Choroid plexus epithelial cell (primary cell): ENCODE measurements at places on chromosomes 6 and 20.
A peak's percentile ranks its signal among the peaks of the same experiment; 100 is the strongest.

GRCh38 chr6:168574699-168575195 is 133.8 kb downstream of the SMOC2 start:
- no peak for DNase-seq

- DNase-seq = peak; percentile 48
These were observed 1.4 kb downstream of the GFOD1 start for GRCh38 chr6:13485923-13486562.

DNA sequence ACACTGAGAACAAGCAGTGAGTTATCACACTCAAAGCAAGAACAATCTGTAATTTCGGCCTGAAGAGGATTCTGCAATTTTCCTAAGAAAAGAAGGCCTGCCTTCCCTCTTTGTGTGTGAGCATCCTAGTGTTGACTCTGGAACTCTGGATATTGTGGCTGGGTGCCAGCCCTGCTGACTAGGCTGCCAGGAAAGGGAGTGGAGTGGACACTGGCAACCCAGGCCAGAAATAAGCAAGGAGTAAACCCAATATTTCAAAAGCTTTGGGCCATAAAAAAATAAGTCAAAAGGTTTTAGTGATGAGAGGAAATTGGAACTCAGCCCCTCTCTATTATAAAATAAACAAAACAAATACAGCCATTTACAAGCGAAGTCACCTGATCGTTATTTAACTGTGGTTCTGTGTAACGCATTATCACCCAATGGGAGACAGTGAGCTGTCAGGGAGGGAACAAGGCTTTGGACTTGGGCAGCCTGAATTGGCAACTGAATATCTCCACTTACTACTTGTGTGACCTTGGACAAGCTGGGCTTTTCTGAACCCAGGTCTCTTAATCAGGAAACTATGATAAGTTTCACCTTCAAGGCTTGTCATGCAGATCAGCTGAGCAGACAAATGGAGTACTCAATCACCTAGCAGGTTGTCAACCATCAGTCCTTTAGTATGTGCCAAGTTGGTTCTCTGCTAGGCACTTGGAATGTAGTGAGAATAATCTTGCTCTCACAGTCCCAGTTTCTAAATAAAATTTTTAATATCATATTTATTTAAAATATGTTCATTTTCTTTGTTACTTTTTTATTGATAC is 196.2 kb downstream of the PAX1 start:
- DNase-seq = no peak

DNA sequence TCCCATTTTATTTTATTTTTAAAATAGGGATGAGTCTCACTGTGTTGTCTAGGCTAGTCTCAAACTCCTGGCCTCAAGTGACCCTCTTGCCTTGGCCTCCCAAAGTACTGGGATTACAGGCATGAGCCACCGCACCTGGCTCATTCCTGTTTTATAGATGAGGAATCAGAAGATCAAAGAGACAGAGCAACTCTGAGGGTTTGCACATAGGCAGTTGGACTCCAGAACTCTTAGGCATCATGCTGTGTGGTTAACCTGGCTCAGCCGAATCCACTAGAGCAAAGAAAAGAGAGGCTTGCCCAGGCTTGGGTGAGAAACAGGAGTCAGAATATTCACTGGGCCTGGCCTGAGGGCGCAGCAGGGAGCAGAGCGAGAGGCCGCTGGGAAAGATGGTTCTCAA is 9.4 kb downstream of the MYH7B start:
- DNase-seq = no peak

DNA sequence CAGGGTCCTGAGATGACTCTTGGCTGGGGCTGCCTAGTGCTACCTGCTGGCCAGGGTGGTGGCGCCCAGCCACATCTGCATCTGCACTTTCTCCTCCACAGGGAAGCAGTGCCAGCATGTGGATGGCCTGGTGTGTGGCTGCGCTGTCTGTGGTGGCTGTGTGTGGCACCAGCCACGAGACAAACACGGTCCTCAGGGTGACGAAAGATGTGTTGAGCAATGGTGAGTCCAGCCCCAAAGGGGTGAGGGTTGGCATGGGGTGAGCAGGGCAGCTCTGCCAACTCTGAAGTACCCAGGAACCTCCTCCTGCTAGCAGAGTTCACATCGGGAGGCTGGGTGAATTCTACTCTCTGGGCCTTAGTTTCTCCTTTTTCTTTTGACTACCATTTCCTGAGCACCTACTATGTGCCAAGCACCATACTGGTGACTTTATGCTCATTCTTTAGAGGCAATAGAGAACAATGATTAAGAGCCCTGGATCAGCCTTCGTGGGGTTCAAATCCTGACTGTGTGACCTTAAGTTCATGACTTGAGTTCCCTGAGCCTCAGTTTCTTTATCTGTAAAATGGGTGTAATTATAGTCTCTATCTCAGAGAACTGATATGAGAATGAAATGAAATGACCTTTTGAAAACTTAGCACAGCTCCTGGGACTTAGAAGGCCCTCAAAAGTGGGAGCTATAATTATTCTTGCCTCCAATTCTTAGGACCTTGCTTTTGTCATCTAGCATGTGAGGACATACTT is 2.1 kb downstream of the BPIFB4 start:
- DNase-seq = no peak

- DNase-seq = no peak
These were observed 61.0 kb upstream of the VSTM2L start for GRCh38 chr20:37841971-37842370.

- DNase-seq = peak; percentile 36
These were observed 151.4 kb downstream of the ID4 start for GRCh38 chr6:19988555-19988954.

- DNase-seq = no peak
These were observed 51.3 kb upstream of the CITED2 start for GRCh38 chr6:139425780-139426179.

DNA sequence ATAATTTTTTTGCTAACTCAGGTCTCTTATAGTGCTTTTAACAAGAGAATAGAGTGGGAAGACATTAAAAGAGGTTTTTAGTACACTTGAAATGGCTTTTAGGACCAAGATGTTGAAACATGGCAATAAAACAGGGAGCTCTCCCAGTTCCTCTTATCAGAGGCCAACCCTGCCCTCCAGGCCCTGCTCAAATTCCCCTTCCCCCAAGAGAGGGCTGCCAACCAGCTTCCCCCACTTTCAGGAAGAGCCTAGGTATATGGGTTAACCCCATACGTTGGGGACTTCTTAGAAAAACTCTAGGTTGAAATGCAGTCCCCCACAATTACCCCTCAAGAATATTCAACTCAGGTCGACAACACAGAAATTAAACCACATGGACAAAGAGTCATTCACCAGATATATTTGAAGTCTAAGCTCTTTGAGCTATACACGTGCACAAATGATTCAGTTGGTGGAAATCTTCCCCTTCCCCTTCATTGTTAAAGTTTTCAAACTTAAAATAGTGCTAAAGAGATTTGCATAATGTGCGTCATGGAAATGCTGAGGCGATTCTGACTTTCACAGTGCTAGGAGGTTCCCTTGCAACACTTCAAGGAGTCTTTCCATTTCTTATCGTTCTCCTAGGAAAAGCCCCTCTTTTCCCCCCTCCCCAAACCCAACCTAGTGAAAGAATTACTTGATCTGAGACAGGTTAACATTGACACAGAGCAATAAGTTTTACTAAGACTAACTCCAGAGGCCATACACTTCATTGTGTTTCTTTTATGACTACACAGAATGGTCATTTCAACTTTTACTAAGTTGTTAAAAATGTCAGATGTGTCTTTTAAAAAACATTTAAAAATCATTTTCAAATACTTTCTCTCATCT is 49.8 kb upstream of the ENPP5 start:
- DNase-seq = no peak

DNA sequence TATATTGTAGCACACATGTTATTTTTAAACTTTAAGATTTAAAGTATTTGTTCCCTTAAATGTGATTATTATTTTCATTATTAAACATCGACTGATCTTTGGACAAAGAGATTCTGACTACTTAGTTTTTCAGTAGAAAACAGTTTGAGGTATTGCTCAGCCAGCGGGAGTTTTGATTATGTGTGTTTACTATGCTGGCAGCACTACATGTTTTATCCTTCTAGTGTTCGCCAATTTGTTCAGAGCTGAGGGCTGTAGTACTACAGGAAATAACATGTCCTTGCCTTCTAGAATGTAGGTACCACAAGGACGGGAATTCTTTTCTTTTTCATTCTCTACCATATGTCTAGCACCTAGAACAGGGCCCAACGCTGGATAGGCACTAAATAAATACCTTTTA is 11.1 kb upstream of the LCA5 start:
- no peak for DNase-seq

- peak; percentile 63 for DNase-seq
These were observed 47.2 kb downstream of the TRERF1 start for GRCh38 chr6:42404484-42404883.

GRCh38 chr6:110378552-110378951 is 20.4 kb upstream of the METTL24 start:
- no peak for DNase-seq

DNA sequence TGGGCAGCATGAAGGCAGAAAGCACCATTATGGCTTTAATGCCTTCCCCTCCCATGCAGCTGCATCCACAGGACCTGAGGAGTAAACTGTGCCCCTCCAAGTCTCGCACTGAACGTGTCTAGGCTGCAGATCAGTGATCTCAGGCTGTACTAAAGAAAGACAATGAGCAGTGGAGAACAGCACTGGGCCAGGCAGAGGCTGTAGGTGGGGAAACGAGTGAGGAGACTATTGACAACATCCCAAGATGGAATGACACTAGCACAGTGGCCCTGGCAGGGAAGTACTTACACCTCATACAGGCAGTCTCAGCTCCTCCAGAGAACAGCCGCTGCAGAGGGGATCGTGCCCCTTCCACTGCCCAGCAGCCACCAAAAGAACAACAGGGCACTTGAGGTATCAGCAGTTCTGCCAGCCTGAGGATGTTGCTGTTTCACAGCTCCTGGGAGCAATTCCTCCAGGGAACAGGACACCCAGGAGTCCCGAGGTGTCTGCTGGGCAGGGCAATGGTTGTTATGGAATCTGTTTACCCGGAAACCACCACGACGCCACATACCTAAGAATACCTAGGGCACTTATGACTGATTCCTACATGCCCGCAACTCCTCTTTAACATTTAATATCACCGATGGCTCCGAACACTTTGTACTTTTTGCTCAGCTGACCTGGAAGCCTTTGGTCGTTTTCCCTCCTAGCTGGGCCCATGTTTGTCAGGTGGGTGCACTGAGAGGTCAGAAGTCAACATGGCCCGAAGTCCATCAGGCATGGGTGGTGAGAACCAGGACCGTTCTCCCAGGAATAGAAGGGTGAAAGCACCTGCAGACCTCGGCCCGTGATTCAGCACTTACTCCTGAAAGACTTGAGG is 79.1 kb downstream of the SLC22A23 start:
- peak; percentile 43 for DNase-seq

DNA sequence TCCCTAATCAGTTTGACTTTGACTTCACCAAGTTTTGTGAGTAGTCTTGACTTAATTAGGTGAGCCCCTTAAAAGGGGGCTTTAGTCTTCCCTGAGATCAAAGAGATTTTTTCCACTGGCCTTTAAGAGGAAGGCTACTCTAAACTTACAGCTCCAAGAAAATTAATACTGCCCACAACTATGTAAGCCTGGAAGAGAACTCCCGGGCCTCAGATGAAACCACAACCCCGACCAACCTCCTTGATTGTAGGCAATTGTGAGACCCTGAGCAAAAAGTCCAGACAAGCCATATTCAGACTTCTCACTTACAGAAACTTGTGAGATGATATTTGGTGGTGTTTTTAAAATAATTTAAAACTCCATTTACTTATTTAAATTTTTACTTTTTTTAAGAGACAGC is 18.1 kb downstream of the SNX3 start:
- DNase-seq = no peak

- no peak for DNase-seq
These were observed 95.0 kb downstream of the AIG1 start for GRCh38 chr6:143155681-143156080.

GRCh38 chr6:90025523-90026061 is 131.3 kb downstream of the GJA10 start:
- DNase-seq = peak; percentile 81

GRCh38 chr6:15317934-15318902 is 72.3 kb downstream of the JARID2 start:
- peak; percentile 29 for DNase-seq

DNA sequence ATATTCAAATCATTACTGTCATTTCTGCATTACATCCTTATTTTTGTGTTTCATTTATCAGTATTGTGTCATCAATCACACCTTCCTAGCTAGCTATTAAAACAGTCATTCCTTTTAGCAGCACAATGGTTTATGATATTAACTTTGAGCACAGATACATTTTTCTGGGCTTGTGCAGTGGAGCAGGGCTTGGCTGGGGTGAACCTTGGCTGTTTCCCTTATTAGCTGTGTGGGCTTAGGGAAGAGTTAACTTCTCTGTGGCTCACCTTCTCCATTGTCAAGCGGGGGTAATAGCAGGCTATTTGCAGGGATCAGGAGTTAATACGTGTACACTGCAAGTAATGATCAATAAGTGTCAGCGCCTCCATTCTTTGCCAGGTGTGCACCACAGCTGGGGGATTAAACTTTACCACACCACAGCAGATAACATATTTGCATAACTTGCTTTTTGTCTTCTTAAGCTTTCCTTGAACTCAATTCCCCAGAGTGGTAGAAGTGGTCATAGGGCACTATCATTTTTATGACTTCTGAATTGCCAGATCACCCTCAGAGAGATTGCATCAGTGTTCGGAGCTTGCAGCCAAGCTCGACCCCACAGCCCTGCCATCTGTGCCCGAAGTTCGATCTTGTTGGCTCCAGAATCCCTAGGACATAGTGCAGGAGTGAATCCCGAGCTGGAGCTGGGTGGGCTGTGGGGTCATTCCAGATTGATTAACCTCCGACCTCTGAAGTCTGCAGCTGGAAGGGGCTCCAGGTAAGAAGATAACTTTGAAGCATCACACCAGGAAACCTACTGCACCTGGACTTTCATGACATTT is 1.5 kb upstream of the PYGB start:
- no peak for DNase-seq

DNA sequence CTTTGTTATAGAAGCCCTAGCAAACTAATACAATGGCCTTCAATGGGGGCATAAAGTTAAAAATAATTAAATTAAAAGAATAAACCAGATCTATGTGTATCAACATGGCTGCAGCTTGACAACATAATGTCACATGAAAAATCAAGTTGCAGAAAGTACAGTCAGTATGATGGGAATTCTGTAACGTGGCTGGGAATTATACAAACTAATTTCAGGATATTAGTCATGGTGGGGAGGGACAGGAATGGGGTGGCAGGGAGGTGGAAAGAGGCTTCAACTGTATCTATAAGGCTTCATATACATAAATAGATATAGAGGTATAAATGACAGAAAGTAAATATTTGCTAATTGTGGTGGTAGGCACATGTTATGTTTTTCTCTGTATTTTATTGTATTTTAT is 107.1 kb downstream of the UNC5CL start:
- no peak for DNase-seq

DNA sequence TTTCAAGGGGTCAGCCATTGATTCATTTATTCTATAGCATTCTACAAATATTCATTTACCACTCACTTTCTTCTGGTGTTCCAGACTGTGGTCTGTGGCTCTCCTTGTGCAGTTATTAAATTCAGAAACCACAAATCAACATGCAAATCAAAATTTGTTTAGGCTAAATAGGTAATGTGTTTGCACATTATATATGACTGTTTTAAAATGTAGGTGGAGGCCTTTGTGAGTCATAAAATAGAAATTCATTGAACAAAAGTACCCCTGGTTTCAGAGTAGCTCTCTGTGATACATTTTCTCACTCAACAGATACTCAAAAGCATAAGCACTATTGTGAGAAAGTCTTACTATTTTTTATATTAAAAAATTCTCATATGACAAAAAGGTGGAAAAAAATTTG is 385.5 kb upstream of the TSHZ2 start:
- DNase-seq = no peak

- DNase-seq = peak; percentile 70
These were observed 335.7 kb downstream of the NRN1 start for GRCh38 chr6:5670811-5671561.

GRCh38 chr6:13715444-13715883 is 3.8 kb upstream of the RANBP9 start:
- DNase-seq = no peak
